ENCODE measurements at places on chromosomes 6 and 20. TPM values are rescaled to one million over a fixed set of nuclear protein-coding genes. Genes with fewer than 3 reads are reported as not detected.

KIAA1755 gene
- 0.65 TPM for total RNA-seq

BACH2 gene
- 1.5 TPM for total RNA-seq

TCF15 gene
- total RNA-seq = not detected

TSPO2 gene
- total RNA-seq = not detected

ANKEF1 gene
- 3.5 TPM for total RNA-seq

TMEM244 gene
- total RNA-seq = not detected

FAM209A gene
- not detected for total RNA-seq

TPBG gene
- total RNA-seq = 52.9 TPM

SNPH gene
- 11.6 TPM for total RNA-seq

SIRPA gene
- total RNA-seq = 16.9 TPM

CDH4 gene
- 4.1 TPM for total RNA-seq

DCDC2 gene
- not detected for total RNA-seq

All from smooth muscle cell of the umbilical artery (primary cell).